Activated CD4-positive, alpha-beta T cell treated with anti-CD3 and anti-CD28 coated beads, Interleukin-2, amount 10 ng/mL, durations not matched to agents 7 days and 5 days (primary cell): ENCODE measurements at places on chromosomes 3 and 15. TPM values are rescaled to one million over a fixed set of nuclear protein-coding genes. Genes with fewer than 3 reads are reported as not detected.

- peaks cover 42% of the 10 kb centered on the region for H3K27me3 ChIP-seq
- H3K36me3 ChIP-seq = no peaks in the 10 kb centered on the region
- H3K27ac ChIP-seq = no peak overlapping the region
These were observed 4.7 kb upstream of the RYK start for GRCh38 chr3:134255404-134255803.

GRCh38 chr3:12308517-12308916 is 19.6 kb downstream of the PPARG start:
- no peak for DNase-seq
- no peaks in the 10 kb centered on the region for H3K4me1 ChIP-seq
- no peaks in the 10 kb centered on the region for H3K36me3 ChIP-seq
- H3K27ac ChIP-seq = no peak overlapping the region
- H3K4me3 ChIP-seq = no peak overlapping the region

DNA sequence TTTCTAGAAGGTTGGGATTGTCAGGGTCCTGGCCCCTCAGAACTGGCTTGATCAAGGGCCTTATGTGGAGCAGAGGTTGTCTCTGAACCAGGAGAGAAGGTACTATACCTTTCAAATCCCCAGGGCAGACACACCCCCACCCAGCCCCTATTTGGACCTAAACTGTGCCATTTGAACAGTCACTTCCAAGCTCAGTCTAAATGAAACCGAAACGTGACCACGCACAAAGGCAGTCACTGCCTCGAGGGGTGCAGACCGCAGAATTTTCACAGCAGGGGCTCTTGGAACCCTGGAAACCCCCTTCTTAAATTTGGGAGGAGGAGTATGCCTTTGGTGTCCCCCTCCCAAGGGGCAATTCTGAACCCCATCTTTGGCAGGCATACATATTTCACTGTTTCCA is 53.7 kb downstream of the GRIP2 start:
- peaks cover 16% of the 10 kb centered on the region for H3K36me3 ChIP-seq
- DNase-seq = no peak
- H3K4me3 ChIP-seq = no peak overlapping the region
- no peaks in the 10 kb centered on the region for H3K27me3 ChIP-seq
- peaks cover 2% of the 10 kb centered on the region for H3K4me1 ChIP-seq

DNA sequence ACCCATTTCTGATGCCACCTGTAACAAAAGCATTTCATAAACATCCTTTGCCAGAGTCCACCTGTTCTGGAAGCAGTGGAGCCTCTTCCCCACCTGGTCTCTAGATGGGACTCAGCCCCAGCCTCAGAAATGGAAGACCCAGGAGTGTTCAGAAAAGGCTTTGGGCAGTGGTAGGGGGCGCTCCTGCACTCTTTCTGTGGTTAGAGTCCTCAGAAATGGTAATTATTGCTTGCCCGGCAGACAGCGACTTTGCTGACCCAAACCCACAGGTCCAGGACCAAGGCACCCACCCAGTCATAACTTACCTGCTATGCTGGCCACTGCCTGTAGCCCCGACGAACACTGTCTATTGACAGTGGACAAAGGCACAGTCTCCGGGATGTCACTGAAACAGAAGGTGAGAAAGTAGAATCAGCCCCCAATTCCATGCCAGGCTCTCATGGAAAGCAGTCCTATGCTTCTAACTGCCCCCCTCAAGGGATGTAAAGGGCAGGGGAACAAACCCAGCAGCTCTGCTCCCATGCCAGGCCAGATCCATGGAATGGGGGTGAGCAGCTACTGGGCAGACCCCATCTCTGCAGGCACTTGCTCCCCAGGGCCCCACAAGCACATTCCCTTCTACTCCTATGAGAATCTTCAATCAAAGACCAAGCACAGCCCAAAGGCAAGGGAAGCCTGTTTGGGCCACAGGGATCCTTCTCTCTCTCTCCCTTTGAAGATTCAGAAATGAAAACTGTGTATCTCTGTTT is 5.1 kb downstream of the ACAA1 start:
- H3K27me3 ChIP-seq = no peaks in the 10 kb centered on the region
- H3K4me3 ChIP-seq = no peak overlapping the region

Gene SLC22A13
- total RNA-seq = 0.37 TPM

- H3K36me3 ChIP-seq = no peaks in the 10 kb centered on the region
- no peak overlapping the region for H3K27ac ChIP-seq
- H3K4me1 ChIP-seq = no peaks in the 10 kb centered on the region
- H3K27me3 ChIP-seq = peaks cover 19% of the 10 kb centered on the region
These were observed 177.6 kb downstream of the MEGF11 start for GRCh38 chr15:66075947-66076346.

Gene SERINC4
- total RNA-seq = 0.50 TPM

DNA sequence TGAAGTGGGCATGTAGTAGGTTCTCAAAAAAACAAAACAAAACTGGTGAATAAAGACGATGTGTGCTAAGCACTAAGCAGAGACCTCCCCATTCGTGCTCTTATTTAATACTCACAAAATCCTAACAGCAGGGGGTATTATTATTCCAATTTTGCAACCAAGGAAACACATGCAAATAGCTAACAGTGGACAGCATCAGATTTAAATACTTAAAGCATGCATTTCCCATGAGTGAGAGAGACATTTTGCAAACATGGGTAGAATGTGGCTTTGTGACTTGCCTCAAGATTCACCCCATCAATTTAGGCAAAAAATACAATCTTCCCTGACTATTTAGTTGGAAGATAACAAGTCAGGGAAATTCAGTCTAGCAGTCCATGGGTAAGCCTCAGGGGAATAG is 946.2 kb upstream of the CFAP20DC start:
- H3K4me1 ChIP-seq = peaks cover 71% of the 10 kb centered on the region
- no peak overlapping the region for H3K27ac ChIP-seq
- peaks cover 77% of the 10 kb centered on the region for H3K36me3 ChIP-seq

GRCh38 chr3:40997711-40998519 is 201.4 kb upstream of the CTNNB1 start:
- DNase-seq = no peak
- no peak overlapping the region for H3K4me3 ChIP-seq
- H3K36me3 ChIP-seq = no peaks in the 10 kb centered on the region
- peaks cover 2% of the 10 kb centered on the region for H3K4me1 ChIP-seq
- H3K27ac ChIP-seq = no peak overlapping the region

Gene CCDC12
- 56.1 TPM for total RNA-seq

Gene CPLX3
- total RNA-seq = 0.12 TPM

Gene ADGRG7
- not detected for total RNA-seq

DNA sequence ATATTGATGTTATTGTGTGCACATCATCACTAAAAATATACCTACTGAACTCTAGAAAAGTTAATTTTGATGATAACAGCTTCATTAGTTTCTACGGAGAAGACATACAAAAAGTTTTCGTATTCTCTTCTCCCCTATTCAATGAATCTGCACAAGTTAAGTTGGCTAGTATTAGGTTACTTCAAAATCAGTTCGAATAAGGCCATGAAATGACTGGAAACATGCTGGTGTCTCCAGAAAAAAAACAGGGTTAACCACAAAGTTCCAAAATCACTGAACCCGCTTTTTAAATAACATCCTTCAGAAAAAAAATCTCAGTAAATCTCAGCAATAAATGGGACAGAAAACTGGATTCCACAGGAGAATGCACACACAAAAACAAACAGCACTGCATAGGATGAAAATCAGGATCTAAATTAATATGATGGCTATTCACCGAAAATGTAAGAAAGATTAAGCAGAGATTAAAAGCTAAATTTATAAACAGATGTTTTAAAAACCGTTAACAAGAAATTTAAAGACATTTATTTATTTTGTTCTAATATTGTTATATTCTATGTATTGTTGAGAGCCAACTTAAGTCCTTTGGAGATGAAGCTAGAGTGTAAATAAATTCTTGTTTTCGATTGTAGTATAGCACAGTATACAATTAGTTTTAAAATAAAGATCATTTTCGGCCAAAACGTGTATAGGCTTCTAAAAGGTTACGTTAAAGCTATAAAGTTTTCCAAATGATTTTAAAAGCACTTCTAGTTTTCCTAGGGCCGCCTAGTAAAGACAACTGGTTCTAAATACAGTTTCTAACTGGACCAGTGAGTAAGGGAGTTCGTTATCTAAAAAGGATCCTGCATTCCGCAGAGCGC is 1.0 kb downstream of the IGSF11 start:
- H3K36me3 ChIP-seq = no peaks in the 10 kb centered on the region
- H3K27ac ChIP-seq = no peak overlapping the region
- peak overlapping the region; percentile 83 for H3K4me3 ChIP-seq
- H3K27me3 ChIP-seq = peaks cover 58% of the 10 kb centered on the region

Gene APOD
- total RNA-seq = not detected

DNA sequence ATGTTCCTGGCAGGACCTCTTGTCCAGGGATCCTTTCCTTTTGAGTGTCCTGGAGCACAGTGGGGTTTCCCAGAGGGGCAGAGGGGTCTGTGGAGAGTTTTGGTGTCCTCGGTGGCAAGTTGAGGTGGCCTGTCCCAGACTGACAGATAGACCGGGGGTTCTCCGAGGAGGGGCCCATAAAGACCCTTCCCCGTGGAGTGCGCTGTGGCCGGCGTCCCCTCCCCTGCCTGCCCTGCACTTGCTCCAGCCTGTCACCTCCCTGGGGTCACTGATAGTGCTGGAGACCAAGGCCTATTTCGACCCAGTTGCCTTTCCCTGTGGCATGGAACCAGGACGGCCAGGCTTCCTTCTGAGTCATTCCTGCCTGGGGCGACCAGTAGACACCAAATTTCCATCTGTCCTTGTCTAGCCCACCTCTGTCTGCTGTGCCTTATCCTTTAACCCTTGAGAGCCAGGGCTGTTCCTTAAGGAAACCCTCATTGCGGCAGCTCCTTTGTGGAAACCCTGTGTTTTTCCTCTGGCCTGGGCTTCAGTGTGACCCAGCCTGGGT is 2.9 kb downstream of the MUC4 start:
- H3K27me3 ChIP-seq = peaks cover 4% of the 10 kb centered on the region
- H3K27ac ChIP-seq = no peak overlapping the region
- H3K4me3 ChIP-seq = no peak overlapping the region
- no peak for DNase-seq
- H3K36me3 ChIP-seq = peaks cover 18% of the 10 kb centered on the region

Gene DHFR2
- 9.0 TPM for total RNA-seq

Gene SNX22
- 0.50 TPM for total RNA-seq

DNA sequence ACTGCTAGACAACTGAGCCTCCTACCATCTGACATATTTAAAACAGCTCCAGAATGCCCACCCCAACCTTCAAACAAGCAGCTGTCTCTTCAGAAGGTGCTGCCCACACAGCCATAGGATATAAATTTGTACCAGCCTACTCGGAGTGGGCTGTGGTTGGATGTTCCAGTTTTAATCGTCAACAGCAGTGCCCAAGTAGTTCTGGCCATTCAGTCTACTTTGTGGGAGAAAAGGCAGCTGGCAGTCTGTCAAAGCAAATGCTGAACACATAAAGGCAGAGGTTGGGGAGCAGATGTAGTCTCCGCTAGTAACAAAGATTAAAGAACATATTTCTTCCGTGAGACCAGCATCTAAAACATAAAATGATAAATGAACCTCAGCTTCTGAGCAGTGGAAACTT is 15.9 kb upstream of the ERC2 start:
- H3K36me3 ChIP-seq = no peaks in the 10 kb centered on the region
- H3K4me1 ChIP-seq = no peaks in the 10 kb centered on the region
- peaks cover 1% of the 10 kb centered on the region for H3K27me3 ChIP-seq
- DNase-seq = no peak
- no peak overlapping the region for H3K4me3 ChIP-seq

Gene CD47
- total RNA-seq = 161 TPM

DNA sequence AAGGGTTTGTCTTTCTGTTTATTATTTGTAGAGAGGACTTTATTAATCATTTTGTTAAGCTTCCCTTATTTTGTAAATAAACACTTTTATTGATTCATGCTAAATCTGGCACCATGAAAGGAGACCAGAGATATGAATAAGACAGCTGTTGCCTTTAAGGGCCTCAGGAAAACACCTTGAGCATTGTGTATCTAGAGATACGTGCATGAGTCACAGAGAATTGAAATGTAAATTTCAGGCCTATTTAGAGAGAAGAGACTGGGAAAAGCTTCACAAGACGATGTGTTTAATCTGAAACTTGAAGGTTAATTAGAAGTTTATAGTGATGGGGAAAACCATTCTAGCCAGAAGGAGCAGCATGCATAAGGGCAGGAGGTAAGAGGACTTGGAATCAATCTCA is 28.6 kb upstream of the UTS2B start:
- no peak overlapping the region for H3K27ac ChIP-seq
- H3K36me3 ChIP-seq = peaks cover 14% of the 10 kb centered on the region

DNA sequence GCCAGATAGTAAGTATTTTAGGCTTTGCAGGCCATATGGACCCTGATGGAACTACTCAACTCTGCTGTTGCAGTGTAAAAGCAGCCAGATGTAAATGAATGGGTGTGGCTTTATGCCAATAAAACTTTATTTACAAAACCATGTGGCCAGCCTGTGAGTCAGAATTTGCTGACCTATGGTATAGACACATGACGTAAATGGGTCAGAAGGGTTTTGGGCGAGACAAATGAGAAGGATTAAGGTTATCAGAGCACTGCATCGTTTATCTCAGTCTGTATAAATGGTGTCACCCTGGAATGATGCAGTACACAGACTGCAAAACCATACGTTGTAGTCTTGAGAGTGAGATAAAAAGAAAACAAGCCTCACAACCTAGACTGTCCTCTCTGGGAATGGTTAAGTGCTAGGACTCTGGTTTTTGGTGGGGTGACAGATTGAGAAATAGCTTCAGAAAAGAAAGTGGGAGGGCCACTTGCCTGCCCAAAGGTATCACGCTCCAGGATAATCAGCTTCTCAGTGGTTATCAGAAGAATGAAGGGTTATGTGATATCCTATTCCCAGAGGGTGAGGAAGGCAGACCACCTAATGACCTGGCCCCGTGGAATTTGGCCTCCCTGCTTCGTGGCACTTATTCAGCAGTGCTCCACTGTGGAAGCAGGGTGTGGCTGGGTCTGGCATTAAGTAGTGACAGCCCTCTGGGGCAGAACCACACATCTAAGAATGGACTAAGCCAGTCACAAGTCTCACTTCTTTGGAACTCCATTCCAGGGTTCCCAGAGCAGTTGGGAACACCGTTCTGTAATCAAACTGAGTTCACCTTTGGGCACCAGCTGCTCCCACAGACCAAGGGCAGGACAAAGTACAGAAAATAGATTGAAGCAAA is 46.1 kb downstream of the ABHD5 start:
- no peaks in the 10 kb centered on the region for H3K4me1 ChIP-seq
- no peaks in the 10 kb centered on the region for H3K27me3 ChIP-seq
- no peak for DNase-seq
- no peaks in the 10 kb centered on the region for H3K36me3 ChIP-seq
- no peak overlapping the region for H3K4me3 ChIP-seq

DNA sequence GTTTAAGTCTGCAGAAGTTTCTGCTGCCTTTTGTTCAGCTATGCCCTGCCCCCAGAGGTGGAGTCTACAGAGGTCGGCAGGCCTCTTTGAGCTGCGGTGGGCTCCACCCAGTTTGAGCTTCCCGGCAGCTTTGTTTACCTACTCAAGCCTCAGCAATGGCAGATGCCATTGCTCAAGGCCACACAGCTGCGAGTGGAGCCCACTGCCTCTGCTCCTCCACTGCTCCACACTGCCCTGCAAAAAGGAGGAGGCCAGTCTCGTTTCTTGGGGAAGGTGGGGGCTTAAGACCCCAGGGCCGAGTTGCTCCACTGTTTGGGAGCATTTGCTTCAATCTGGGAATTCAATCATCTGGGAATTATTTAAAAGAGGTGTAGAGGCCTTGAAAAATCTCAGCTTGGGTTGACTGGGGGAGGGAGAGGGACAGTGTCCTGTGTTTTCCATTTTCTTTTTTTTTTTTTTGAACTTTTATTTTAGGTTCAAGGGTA is 144.6 kb upstream of the MEF2A start:
- peaks cover 26% of the 10 kb centered on the region for H3K36me3 ChIP-seq
- H3K4me3 ChIP-seq = peak overlapping the region; percentile 50
- peaks cover 2% of the 10 kb centered on the region for H3K27me3 ChIP-seq
- H3K4me1 ChIP-seq = peaks cover 49% of the 10 kb centered on the region
